NCI-H510A (cell line): ENCODE measurements at places on chromosomes 5 and 9.

GRCh38 chr9:122179054-122179689 is 19.5 kb downstream of the MORN5 start:
- DNase-seq, result no peak

DNA sequence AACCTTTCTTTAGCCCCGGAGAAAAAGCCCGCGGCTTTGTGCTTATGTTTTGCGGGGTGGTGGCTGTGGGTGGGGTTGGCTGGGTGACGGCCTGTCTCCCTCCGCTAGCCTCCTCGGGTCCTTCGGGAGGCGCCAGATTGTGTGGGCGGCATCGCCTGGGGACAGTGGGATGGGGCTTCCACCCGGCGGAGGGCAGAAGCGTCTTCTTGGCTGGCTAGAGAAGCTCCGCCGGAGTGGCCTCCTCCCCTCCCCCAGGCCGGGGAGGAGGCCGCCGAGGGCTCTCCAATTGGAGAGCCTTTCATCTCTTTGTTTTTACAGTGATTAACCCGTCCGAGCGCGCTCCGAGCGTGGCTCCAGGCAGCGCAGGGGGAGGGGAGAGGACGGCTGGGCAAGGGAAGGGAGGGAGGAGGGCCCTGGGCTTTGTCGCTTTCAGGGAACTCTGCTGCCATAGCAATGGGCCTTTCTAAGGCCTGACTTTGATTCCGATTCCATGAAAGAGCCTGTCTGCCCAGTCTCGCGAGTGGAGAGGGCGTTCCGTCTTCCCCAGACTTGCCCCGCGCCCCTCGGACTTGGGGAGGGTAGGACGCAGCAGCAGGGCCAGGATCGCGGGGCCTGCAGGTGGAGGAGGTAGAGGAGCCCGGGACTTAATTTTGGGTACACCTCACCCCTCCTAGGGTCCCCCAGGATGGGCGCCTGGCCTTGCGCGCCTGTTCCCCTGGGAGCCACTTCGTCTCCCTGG is 36.7 kb upstream of the TIFAB start:
- DNase-seq, result peak; percentile 79

DNA sequence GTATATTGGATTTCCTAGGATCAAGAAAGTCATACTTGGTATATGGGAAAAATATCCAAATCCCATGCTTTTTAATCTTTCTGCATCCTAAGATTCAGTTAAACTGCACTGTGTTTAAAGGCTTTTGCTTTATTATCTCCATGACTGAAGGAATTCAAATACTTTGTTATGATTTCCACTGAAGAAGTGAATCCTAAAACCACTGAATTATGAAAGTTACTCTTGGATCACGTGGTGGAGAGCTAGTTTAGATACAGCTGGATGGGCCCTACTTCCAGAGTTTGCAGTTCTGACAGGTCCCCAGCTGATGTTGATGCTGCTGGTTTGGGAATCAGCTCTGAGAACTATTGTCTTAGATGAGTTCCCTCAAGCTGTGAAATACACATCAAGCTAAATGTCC is 5.0 kb downstream of the DAB2 start:
- DNase-seq, result no peak

- peak; percentile 91 for DNase-seq
These were observed 29.3 kb downstream of the PRRC2B start for GRCh38 chr9:131423171-131423581.

GRCh38 chr5:140842798-140843733 is 2.1 kb downstream of the PCDHA8 start:
- no peak for DNase-seq

- DNase-seq, result no peak
These were observed 84.4 kb downstream of the TLE4 start for GRCh38 chr9:79656169-79656568.

- DNase-seq, result no peak
These were observed 19.1 kb downstream of the ACSL6 start for GRCh38 chr5:131992370-131992769.

DNA sequence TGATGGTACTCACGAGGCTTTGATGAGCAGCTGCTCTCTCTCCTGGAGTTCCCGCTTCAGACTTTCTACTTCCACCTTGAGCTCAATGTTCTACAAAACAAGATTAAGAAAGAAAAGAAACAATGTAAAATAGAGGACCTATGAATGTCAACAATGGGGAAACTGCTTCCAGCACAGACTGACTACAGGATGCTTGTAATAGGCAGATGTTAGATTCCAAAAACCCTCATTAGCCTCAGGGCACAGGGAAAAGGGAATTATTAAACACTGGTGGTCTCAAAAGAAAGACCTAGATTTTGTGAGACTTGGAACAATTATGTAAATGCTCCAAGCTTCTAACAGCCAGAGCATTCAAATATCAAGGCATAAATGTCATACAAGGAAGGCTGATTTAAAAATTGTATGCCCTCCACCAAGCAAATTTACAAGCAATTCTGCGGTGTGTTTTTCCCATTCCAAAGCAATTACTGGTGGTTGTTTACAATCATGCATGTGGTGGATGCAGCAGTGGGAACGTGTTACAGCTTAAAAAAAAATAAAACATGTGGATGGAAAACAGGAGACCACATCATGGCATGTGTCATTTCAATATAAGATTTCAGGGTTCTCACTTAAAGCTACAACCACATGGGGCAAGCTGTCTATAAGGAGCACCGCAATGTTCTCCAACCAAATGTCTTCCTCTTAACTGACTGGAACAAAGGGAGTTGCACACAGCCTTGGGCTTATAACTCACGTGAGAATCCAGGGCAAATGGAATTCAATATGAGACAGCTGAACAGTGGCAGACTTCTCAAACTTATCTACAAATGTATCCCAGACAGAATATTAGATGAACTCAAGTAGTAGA is 34.0 kb downstream of the CDK5RAP2 start:
- no peak for DNase-seq

GRCh38 chr5:148778882-148779281 is 47.5 kb upstream of the ADRB2 start:
- no peak for DNase-seq

DNA sequence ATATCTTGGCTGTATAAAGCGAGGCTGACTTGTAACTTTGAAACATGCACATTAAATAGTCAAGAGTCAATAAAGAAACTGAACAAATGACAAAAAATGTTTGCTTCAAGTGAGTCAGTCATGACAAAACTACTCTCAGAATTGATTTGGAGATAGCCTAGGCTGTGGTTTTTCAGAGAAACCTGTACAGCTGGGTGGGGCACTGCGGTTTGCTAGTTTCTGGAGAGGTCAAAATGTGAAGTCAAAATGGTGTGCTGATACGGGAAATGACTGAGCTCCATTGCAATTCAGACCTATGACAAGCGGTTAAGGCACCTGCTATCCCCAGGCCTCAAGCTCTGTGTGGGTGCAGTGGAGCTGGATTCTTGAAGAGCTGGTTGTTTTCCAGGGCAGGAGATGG is 10.3 kb upstream of the CD180 start:
- DNase-seq, result no peak

- peak; percentile 72 for DNase-seq
These were observed 12.6 kb downstream of the TRIM23 start for GRCh38 chr5:65611524-65611923.

DNA sequence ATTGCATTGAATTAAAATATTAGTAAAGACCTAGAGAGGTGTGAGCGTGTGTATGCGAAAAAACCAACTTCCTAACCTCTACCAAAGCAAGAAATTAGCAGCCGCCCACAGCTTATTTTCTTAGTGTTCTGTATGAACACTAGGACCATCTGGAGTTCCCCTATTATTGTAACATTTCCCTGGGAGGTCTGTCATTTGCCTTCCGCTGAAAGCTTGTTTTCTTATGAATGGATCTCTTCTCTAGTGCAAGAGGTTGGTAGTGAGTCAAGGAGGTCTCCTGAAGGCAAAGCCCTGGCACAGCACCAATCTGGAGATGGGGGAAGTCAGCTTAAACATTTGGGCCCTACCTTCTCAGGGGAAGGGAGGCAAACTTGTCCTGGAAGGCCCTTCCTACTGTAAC is 10.8 kb downstream of the TNFSF8 start:
- DNase-seq, result no peak

GRCh38 chr5:62473209-62473608 is 60.6 kb downstream of the IPO11 start:
- DNase-seq, result no peak

DNA sequence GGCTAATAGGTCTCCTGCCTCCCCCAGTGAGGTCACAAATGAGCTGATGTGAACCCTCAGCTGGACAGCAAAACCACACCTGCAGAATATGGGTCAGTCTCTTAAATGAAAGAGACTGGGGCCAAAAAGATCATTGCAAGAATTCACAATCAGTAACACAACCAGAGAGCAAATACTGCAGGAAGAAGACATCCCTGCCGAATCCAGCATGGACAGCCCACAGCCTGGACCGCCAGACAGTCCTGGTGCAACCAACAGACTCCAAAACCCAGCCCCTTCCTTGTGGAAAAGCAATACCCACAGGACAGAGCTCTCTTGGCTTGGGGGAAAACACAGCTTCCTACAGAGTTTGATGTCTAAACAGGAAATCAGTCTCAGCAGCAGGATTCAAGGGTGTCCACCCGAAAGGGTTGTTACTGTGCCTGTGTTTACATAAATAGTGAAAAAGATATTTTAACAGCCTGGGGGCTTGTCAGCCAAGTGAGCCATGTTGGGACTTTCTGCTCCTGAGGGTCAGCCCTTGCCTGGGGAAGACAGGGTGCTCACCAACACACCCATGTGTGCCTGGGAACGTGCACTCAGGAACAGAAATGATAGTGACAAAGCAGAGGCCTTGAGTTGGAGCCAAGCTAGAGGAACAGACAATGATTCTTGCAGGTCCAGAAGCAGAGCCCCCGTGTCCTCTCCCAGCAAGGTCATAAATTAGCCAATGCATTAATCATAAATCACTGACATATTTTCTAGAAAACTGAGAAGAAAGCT is 106.2 kb downstream of the SEMA5A start:
- DNase-seq, result no peak

DNA sequence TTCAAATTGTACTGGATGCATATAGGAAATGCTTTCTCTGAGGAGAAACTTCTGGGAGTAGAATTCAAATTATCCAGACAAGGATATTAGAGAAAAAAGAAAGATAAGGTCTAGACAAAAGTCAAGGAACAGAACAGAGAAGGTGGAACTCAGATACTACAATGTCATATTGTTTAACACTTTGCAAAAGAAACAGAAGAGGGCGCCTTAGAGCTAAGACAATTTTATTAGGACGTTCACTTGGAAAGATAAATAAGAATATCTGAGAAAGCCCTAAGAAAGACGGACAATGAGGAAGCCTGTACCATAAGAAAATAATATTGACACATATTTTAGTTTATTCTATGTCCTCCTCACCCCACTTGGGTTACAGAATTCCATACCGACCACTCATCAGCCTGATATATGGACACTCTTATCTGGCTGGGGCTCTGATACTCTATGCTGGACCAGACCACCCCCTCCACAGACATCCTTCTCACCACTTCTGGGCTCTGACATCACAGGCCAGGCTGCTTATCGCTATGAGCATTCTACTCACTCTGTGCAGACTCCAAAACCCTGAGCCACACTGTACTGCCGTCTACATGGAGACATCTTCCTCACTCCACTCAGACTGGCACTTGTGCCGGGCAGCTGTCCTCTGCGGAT is 9.1 kb upstream of the AK3 start:
- DNase-seq, result no peak

GRCh38 chr5:106393276-106393675 is 1277.5 kb downstream of the EFNA5 start:
- no peak for DNase-seq

DNA sequence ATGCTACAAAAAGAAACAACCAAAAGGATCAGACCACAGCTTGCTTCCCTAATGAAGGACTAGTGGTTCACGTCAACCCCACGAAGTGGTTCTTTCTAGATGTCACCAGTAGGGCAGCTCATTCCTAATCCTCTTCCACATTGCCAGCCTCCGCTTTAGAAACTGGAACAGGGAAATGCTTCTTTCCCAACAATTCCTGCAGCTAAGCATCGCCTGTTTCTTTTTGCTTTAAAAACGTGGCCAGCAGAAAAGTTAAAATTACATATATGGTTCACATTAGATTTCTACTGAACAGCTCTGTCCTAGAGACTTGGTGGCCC is 100.2 kb downstream of the MTX3 start:
- DNase-seq, result no peak

DNA sequence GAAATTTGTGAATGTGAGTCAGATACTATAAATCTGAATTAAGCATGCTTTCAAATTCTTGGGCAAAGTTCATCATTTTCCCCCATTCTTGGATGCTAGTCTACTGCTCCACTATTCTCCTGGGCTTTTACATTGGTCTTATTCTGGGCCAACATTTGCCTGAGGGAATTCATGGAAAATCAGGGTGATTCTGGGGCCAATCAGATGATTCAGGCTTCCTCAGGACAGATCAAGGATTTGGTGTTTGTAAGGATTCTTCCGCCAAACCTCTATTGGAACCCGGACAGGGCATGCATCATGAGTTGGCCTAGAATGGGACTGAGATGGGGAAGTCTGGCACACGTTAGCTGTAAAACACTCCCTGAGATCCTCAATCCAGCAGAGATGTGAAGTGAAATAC is 113.8 kb downstream of the MEF2C start:
- no peak for DNase-seq

GRCh38 chr9:92657296-92658094 is 12.4 kb downstream of the IPPK start:
- DNase-seq, result no peak

DNA sequence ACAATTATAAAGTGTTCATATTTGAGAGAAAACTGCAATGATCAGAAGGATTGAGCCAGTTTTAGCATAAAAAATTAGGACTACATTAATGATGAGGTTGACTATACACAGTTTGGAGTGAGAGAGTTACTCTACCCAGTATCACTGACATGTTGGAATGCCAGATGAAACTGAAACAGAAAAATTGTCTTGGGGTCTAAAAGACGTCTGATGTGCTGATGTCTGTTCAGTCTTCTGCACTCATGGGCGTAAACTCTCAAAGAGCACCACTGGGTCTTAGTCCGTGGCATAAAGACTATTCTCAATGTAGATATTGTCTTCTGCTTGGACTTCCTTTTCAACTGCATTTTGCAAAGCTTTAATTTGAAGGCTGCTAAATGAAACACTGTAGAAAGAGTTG is 29.5 kb downstream of the HAVCR1 start:
- no peak for DNase-seq

DNA sequence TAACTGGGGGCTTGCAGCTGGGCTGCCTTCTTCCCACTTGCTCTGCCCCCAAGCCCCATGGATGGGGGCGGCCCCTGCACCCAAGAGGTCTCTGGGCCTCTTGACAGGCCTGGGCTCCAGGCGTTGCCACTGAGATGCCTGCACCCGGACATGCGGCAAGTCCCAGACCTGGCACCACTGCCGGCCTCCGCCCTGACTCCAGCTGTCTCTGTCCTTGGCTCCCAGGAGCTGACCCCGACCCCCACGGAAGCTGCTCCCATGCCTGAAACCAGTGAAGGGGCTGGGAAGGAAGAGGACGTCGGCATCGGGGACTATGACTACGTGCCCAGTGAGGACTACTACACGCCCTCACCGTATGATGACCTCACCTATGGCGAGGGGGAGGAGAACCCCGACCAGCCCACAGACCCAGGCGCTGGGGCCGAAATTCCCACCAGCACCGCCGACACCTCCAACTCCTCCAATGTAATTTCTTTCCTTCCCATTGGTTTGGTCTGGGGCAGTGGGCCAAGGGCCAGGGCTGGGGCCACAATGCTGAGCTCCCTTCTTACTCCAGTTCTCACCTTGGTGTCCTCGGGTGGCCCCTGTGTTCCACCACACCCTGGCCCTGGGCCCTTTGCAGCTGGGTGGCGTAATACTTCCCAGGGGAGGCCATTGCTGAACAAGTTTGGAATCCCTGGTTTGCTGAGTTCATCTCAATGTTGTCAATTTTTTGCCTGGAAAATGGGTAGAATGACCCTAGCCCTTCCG is 88.6 kb downstream of the COL5A1 start:
- DNase-seq, result no peak

GRCh38 chr9:94867842-94868312 is 141.4 kb downstream of the AOPEP start:
- DNase-seq, result no peak
